ENCODE measurements at places on chromosomes 2 and 18.

GRCh38 chr2:166239548-166239947 lies 111.7 kb upstream of the SCN1A start:
- no peak for DNase-seq

DNA sequence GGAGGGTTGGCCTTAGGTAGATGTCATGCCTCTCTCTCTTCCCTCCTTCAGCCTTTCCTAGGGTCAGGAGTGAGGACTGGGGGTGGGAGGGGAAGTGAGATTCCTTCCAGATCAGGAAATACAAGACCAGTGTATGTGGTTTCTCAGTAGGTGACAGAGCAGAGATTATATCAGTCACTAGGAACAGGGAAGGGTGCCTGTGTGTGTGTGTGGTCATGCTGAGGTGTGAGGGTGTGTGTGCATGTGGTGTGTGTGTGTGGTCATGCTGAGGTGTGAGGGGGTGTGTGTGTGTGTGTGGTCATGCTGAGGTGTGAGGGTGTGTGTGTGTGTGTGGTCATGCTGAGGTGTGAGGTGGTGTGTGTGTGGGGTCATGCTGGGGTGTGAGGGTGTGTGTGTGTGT lies 259.8 kb downstream of the LOXHD1 start:
- no peak for DNase-seq

DNA sequence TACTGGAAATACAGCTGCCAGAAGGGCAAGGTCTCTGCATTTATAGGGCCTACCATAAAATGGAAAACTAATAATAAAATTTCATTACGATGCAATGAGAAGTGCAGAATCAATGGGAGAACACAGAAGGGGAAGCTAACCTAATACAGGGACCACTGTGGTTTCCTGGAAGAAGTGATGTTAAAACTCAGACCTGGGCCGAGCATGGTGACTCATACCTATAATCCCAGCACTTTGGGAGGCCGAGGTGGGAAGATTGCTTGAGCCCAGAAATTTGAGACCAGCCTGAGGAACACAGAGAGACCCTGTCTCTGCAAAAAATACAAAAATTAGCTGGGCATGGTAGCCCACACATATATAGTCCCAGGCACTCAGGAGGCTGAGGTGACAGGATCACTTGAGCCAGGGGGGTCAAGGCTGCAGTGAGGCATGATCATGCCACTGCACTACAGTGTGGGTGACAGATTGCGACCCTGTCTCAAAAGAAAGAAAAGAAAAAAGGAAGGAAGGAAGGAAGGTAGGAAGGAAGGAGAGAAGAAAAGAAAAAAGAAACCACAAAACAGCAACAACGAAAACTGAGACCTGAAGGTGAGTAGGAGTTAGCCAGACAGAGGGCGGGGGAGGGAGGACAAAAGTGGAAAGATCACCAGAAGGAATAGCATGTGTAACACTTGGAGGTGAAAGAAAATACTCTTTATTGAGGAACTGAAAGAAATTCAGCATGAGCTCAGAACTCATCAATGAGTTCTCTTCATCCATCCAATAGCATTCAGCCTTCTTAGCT lies 58.3 kb upstream of the DTNA start:
- no peak for DNase-seq

GRCh38 chr2:49714454-49714853 lies 560.1 kb upstream of the FSHR start:
- no peak for DNase-seq

- DNase-seq = no peak
Measured at GRCh38 chr18:23403310-23403709, 49.8 kb upstream of the RIOK3 start.

GRCh38 chr2:37348155-37348554 lies 3.7 kb downstream of the QPCT start:
- DNase-seq = no peak

- DNase-seq = no peak
Measured at GRCh38 chr2:67169417-67170140, 227.6 kb upstream of the ETAA1 start.

GRCh38 chr18:42310956-42311355 lies 355.9 kb downstream of the PIK3C3 start:
- no peak for DNase-seq

- no peak for DNase-seq
Measured at GRCh38 chr2:10245661-10246060, 57.0 kb upstream of the HPCAL1 start.

DNA sequence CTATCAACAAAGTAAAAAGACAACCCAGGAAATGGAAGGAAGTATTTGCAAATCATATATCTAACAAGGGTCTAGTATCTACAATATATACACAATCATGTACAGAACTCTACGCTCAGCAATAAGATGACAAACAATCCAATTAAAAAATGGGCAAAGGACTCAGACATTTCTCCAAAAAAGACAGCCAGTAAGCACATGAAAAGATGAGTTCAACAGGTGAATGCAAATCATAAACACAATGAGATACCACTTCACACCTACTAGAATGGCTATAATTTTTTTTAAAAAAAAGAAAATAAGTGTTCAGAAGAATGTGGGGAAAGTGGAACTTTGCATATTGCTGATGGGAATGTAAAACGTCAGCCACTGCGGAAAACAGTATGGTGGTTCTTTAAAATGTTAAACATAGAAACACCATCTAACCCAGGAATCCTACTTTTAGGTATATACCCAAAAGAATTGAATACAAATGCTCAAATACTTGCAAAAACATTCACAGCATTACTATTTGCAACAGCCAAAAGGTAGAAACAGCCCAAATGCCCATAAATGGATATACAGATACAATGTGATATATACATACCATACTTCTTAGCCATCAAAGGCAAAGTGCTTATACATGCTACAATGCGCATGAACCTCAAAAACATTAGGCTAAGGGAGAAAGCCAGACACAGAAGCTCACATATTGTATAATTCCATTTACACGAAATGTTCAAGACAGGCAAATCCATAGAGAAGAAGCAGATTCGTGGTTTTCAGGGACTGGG lies 121.2 kb downstream of the CABYR start:
- no peak for DNase-seq

DNA sequence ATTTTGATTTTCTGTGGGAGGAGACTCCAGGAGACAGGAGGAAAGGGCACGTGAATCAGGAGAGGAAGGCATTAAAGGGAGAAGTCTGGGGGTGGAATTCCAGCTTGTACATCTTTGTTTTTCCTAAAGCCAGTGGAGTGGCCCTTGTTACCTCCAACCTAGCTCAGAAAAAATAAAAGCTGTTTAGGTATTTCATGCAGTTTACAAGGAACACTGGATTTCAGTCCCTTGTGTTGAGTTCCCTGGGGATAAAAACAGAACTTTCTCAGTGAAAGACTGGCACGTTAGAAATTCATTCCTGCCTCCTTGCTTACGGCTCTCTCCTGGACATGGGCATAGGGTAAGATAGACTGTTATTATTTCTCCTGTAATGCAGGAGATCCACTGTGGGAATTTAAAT lies 170.2 kb downstream of the ZEB2 start:
- no peak for DNase-seq

DNA sequence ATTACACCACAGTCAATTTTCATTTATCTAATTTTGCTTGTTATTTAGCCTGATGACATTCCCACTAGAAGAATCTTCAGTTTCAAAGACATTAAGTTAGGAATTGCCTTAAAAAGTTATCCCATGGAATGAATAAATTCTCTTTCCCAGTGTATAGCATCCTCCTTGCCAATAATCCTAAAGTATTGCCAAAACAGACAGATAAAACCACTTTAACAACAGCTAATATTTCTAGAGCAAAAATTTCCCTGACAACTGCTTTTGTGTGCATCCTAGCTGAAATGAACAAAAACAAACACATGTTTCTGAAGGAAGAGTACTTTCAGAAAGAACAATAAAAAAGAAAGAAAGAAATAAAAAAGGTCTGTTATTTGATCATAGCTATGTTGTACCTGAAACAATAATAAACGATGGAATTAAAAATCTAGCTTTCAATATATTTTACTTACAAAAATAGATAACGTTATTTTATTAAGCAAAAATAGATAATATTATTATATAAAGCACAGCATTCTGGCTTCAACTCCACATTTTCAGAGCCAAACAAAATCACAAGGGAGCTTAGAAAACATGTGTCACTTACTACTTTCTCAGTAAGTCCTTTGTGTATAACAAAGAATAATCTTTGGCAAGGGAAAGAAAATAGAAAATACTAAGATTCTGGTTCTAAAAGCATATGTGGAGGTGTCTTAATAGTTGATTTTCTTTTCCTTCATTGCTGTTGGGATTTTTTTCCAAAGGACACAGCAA lies 939.0 kb upstream of the CRIM1 start:
- no peak for DNase-seq

DNA sequence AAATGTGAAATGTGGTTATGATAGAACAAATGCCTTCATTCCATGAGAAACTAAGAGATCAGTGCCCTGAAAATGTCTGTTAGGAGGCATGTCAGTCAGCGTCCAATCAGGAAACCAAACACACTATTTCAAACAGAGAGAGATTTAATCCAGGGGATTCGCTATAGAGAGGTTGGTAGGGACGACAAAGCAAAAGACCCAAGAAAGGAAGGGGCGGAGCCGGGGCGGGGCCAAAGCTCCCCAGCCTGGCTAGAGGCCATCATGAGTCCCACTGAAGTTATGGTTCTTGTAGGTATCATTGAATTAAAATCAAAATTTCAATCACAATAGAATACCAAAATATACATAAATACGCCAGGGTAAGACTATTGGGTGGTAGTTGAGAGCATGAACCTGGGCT lies 32.9 kb upstream of the RNF149 start:
- no peak for DNase-seq

GRCh38 chr2:113407446-113408099 lies 29.9 kb upstream of the ZNG1B start:
- peak; percentile 39 for DNase-seq

DNA sequence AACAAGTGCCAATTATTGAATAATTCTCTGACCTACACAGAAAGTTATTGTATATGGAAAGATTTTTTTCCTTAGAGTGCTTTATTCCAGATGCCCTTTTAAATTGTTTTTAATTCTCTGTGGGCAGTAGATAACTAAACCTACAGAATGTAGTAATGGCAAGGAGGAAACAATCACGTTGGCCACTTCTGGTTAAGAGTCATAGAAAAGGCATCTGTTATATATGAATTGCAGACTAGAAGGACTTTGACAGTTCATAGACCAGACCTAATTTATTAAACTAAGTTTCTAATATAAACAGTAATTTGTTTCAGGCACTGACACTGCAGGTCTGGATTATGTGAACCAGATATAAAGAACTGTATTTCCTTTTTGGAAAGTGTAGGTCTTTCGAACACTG lies 607.5 kb downstream of the PLCL1 start:
- DNase-seq = no peak

- no peak for DNase-seq
Measured at GRCh38 chr2:112630268-112630667, 15.5 kb upstream of the SLC20A1 start.

GRCh38 chr18:361100-361732 lies 93.4 kb upstream of the THOC1 start:
- DNase-seq = no peak

- DNase-seq = no peak
Measured at GRCh38 chr2:149690825-149691224, 103.2 kb upstream of the MMADHC start.

All from OCI-LY7 (cell line).